ENCODE measurements at places on chromosomes 16 and 17.

- peak; percentile 82 for DNase-seq
Measured at GRCh38 chr17:10616502-10617119, 40.5 kb downstream of the MYH3 start.

DNA sequence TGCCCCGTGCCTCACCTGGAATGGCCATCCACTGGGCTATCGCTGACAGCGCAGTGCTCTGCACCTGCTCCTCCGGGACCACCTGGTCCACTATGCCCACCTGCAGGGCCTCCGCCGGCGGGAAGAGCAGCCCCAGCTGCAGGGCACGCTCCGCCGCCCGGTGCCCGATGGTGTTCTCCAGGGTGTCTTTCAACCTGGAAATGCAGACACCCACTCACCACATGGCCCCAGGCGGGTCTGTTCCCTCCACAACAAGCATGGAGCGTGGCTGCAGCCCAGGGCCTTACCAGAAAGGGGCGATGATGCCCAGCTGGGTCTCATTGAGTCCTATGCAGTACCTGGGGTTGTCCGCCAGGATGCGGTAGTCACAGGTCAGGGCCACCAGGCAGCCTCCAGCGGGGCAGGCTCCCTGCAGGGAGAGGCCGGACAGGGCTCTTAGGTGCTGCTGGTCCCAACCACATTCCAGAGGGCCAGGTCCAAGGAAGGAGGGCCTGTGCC, 6.8 kb downstream of the DNASE1L2 start:
- no peak for DNase-seq

DNA sequence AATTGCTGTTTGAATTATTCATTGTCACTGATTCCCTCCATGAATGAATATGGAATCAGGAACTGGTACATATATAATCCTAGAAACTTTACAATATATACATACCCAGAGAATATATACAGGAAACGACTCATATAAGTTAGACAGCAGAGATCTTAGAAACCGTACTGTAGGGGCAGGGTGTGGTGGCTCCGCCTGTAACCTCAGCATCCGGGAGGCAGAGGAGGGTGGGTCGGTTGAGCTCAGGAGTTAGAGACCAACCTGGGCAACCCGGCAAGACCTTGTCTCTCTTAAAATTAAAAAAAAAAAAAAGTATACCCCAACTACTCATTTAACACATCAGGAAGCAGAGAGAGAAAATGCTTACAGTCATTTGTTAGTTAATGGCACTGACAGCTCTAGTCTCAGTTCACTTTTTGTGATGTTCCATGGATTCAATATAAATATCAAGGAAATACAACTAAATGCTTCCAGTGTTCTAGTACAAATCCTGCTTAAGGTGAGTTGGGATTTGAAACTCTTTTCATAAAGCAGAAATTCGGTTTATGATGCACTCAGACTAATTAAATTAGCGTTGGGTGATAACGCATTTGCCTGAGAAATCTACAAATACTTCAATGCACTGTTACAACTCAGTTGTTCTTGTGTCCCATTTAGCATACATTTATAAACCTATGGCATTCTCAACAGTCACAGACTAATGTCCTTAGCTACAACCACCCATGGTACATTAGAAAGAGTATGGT, 5.6 kb downstream of the GLG1 start:
- DNase-seq: no peak

DNA sequence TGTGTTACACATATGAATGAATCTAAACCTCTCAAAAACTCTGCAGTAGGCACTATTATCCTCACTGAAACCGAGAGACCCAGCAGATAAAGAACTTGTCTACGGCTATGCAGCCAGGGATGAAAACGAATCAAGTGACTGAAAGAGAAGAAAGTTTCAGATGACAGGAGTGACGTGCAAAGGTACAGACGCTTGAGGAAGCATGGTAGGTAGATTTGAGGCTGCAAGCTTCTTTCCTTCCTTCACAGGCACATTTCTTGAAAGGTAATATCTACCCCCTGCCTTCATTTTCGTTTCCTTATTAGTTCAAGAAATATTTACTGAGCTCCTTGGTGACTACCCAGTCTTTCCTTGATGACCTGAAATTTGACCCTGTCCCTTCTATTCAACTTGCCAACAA, 211.5 kb upstream of the AXIN2 start:
- no peak for DNase-seq

- DNase-seq: no peak
Measured at GRCh38 chr17:21286066-21286770, 1.7 kb downstream of the MAP2K3 start.

DNA sequence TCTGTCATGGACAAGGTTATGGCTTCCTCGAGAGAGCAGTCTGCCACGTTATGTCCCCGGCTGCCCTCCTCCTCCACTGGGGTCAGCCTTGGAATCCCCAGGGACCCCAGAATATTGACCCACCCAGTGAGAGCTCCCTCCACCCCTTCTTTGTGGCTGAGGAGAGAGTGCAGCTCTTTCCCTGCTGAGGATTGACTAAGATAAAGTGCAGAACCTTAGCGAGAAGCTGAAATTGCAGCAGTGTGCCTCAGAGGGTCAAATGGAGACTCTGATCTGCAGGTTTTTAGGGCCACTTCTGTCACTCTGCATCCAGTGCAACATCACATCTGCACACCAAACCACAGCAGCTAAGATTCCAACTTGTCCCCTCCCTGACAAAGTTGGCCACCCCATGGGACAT, 25.6 kb upstream of the PMFBP1 start:
- DNase-seq: no peak

Data from posterior cingulate gyrus (tissue), 11 donors.